ENCODE measurements at places on chromosomes 4 and X. TPM values are rescaled to one million over a fixed set of nuclear protein-coding genes. Genes with fewer than 3 reads are reported as not detected.

NSD2 gene
- total RNA-seq = 41.4 TPM

FSTL5 gene
- not detected for total RNA-seq

TMLHE gene
- 15.0 TPM for total RNA-seq

SLC9B1 gene
- total RNA-seq = 0.14 TPM

L1CAM gene
- total RNA-seq = 2.1 TPM

DDIT4L gene
- total RNA-seq = 1.0 TPM

ARX gene
- total RNA-seq = not detected

CXorf65 gene
- total RNA-seq = not detected

ANXA10 gene
- not detected for total RNA-seq

FAM9A gene
- total RNA-seq = not detected

MAGEA6 gene
- total RNA-seq = not detected

RAB33B gene
- 9.8 TPM for total RNA-seq

BTC gene
- total RNA-seq = 0.68 TPM

TMEM144 gene
- 13.3 TPM for total RNA-seq

SORBS2 gene
- total RNA-seq = 8.7 TPM

DUSP21 gene
- total RNA-seq = not detected

RAI2 gene
- 0.07 TPM for total RNA-seq
